Non-pigmented ciliary epithelial cell (primary cell): ENCODE measurements at places on chromosomes 12 and 14.

- DNase-seq, result no peak
These were observed 3.3 kb upstream of the PLEKHG3 start for GRCh38 chr14:64700894-64701293.

- no peak for DNase-seq
These were observed 18.7 kb downstream of the TSHR start for GRCh38 chr14:80973931-80974641.

GRCh38 chr14:51479584-51480325 lies 172.0 kb upstream of the FRMD6 start:
- DNase-seq, result no peak

GRCh38 chr12:67712011-67712410 lies 63.5 kb downstream of the DYRK2 start:
- no peak for DNase-seq
